GM13976 (cell line): ENCODE measurements at places on chromosomes 3 and 15.

- DNase-seq: no peak
These were observed 21.3 kb downstream of the SLC35G2 start for GRCh38 chr3:136840252-136840651.

DNA sequence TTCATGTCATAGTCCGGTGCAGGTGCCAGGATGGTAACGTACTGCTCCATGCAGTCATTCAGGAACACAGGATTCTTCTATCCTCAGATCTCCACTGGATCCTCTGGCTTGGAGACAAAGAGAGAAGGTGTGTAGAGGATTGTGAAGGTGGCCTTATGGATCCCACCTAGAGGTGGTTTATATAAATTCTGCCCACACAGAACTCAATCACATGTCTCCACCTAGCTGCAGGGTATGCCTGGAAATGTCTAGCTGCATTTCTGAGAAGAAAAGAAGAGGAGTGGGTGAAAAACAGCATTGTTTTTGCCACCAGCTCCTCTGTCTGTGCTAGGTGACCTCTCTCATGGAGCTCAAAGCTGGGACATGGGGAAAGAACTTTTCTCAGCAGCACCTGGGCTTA, 478.7 kb downstream of the PDCD6IP start:
- no peak for DNase-seq

- DNase-seq: no peak
These were observed 24.7 kb downstream of the TUSC7 start for GRCh38 chr3:116734243-116734642.

- DNase-seq: no peak
These were observed 54.9 kb downstream of the OCA2 start for GRCh38 chr15:28044121-28044672.

GRCh38 chr3:11498177-11498576, 145.5 kb downstream of the VGLL4 start:
- DNase-seq: no peak

DNA sequence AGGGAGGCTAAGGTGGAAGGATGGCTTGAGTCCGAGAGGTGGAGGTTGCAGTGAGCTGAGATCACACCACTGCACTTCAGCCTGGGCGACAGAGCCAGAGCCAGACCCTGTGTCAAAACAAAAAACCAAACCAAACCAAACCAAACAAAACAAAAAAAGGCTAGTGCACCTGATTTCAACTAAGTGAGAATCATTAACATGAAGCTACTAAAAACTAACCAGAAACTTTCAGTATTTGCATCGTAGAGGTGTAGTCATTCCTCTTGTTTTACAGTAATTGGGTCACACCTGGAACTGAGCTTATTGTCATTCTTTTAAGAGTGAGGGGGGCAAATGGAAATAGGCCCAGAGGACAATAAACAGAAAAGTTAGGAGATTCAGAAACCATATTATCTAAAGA, 58.5 kb downstream of the ST6GAL1 start:
- DNase-seq: peak; percentile 34

DNA sequence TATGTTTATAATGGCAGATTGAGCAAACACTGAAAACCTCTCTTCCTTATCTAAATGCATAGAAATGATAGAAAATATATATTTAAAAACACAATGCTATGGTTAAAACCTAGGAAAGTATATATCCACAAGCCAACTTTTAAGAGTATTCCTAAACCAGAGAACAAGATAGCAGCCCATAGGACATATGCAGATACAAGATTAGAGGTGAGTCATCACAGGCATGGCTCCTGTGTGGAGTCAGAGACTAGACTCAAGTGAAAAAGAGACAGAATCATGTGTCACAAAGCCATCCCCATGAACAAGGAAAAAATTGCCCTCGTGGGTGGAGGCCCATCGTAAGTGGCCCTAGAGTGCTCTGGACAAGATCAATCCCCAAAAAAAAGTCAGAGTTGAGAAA, 199.4 kb upstream of the PPP2R3A start:
- DNase-seq: no peak

DNA sequence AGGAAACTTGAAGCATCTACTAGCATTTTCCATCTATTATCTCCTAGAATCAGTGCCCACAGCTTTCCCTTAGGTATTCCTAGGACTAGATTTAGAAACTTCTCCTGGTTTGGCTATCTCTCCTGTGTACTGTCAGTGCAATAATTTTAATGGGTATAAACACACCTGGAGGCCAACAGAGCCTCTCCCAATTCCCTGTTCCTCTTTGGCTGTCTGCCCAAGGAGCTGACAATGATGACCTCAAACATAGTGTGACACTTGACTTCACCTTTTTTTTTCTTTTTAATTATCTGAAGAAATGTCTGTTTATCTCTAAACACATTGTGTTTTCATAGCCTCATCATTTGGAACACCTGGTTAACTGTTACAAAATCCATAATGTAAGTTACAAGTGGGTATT, 754.5 kb upstream of the ALCAM start:
- DNase-seq: no peak

- DNase-seq: peak; percentile 64
These were observed 154.4 kb downstream of the PGPEP1L start for GRCh38 chr15:98853161-98853560.

GRCh38 chr3:6571448-6571847, 289.5 kb upstream of the GRM7 start:
- no peak for DNase-seq

DNA sequence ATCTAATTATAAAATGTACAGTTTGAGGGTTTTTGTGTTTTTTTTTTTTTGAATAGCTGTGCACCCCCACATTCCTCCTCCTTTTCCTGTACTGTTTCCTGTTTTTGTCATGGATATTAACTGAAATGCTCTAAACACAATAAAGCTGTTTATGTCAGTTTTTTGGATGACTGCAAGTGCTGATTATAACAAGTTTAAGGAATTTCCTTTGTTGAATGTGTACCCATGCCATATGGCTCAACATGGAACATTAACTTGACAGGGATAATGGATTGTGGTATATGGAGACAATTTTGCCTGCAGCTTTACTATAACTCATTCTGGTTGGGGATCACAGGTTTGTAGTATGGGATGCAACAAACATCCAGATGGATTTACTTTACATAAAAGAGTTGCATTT, 216.4 kb downstream of the TCF12 start:
- DNase-seq: no peak

DNA sequence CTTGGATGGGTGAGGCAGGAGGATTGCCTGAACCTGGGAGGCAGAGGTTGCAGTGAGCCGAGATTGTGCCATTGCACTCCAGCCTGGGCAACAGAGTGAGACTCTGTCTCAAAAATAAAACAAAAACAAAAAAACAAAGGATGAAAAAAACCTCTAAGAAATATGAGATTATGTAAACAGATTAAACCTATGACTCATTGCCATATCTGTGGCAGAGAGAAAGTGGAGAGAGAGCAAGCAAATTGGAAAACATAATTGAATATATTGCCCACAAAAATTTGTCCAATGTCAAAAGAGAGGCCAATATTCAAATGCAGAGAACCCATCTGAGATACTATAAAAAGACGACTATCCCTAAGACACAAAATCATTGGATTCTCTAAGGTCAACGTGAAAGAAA, 1106.0 kb downstream of the OTOL1 start:
- DNase-seq: no peak

GRCh38 chr3:60919296-60919695, 332.0 kb downstream of the FHIT start:
- DNase-seq: no peak

DNA sequence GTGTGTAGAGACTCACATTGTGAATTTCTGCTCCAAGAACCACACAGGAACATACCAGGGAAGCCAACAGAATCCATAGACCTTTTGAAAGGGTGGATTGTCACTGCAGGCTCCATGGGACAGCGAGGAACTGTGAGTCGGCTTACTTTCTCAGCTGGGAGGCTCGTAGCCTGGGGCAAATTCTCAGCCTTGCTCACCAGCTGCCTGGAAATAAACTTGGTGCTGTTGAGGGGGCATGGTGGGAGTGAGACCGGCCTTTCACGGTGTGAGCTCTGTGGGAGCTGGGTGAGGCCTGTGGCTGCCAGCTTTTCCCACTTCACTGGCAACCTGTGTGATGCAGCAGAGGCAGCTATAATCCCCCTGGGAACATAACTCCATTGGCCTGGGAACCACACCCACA, 146.6 kb upstream of the P2RY1 start:
- no peak for DNase-seq

- DNase-seq: no peak
These were observed 29.2 kb downstream of the STT3B start for GRCh38 chr3:31561891-31562290.

GRCh38 chr3:64049136-64049535, 25.8 kb upstream of the PSMD6 start:
- no peak for DNase-seq

DNA sequence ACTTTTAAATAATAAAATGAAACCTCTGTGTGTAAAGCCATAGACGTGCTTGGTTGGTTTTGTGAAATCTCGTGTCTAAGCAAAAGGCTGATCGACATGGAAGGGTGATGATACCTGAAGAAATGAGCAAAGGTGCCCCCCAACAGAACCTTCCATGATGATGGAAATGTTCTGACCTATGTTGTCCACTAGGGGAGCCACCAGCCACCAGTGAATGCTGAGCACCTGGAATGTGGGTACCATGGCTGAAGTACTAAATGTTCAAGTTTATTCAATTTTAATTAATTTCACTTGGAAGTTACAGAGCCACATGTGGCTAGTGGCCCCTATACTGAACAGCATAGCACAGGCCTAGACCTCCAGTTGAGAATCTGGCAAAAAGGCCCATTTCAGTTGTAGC, 158.8 kb downstream of the POLR2M start:
- DNase-seq: peak; percentile 10

DNA sequence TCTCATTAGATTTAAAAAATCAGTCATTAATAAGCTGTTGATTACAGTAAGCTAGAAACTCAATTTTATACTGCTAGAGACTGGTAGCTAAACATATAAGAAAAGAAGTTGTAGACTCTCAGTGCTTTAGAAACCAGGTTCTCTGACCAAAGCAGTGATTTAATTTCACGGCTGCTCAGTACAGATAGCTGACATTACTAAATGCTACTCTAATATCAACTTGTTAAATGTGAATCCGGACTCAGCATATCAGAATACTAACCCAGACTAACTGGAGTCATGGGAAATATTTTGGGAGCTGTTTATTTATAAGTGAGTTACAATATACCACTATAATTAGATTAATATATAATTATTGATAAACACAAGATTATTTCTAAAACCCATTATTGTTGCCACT, 80.4 kb downstream of the NEDD4 start:
- DNase-seq: no peak

GRCh38 chr3:102761766-102762165, 327.0 kb downstream of the ZPLD1 start:
- DNase-seq: no peak

- peak; percentile 4 for DNase-seq
These were observed 33.3 kb downstream of the SLC24A1 start for GRCh38 chr15:65655026-65655425.

DNA sequence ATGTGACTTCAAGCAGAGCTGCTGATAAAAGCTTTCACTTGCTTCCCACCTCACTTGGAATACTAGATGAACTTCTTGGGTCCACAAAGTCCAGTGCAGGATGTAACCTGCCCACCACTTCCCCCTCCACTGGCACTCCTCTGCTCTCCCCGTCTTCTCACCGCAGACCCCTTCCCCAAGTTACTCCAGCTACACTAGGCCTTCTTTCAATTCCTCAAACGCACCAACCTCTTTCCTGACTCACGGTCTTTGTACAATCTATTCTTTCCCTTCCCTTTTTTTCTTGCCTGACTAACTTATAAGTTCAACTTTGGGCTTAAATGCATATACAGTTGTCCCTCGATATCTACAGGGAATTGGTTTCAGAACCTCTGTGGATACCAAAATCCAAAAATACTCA, 5.2 kb upstream of the ATP13A3 start:
- DNase-seq: no peak

DNA sequence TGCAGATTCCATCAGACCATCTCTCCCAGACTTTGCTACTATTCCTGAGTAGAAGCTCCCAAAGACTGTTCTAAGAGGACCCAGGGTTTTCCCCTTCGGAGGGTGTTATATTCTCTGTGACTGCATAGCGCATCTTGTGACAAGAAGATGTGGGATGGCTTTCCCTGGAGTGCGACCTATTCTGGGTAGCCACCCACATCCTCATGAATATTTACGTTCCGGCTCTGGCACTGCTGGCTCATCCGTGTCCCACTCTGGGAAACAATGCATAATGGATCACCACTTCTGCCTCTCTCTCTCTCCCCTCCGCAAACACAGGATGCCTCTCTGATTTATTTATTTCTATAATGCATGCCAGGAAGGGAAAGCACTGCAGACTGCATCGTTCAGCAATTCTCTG, 166.1 kb downstream of the PYDC2 start:
- DNase-seq: no peak

DNA sequence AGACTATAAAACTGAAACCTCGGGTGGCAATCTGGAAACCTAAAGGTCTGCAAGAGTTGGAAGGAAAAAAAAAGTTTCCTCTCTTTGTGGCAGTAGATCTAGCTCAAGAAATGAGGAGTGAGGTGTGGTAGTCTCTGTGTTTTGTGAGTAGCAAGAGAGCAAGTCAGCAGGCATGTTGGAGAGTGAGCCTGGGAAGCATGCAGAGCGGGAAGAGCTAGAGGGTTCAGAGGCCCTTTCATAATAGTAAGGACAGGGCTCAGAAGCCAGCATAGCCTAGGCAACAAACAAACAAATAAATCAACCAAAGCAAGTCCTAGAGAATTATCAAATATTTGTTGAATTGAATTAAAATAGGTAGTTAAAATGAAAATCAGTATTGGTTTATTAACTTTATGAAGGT, 189.7 kb upstream of the CBLB start:
- no peak for DNase-seq

- no peak for DNase-seq
These were observed 255.7 kb upstream of the GRM7 start for GRCh38 chr3:6605227-6605626.
